ENCODE measurements at places on chromosomes 16 and 17.

DNA sequence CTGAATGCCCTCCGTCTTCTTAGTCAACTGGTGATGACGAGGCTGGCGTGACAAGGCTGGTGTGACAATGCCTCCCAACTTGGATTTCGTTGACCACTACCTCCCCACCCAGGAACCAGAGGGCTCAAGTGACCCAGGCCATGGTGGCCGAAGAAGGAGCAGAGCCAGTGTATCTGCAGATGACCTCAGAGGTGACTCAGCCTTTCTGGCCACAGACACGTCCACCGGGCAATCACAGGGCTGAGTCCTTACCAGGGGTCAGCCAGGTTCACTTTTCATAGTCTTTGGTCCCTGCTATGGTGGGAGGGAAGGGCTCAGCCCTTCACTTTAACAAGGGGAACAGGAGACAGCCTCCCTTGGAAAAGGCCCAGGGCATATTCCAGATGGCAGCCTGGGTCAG lies 116.3 kb downstream of the MAF start:
- DNase-seq = no peak

- no peak for DNase-seq
Measured at GRCh38 chr17:11744696-11745095, 146.4 kb downstream of the DNAH9 start.

DNA sequence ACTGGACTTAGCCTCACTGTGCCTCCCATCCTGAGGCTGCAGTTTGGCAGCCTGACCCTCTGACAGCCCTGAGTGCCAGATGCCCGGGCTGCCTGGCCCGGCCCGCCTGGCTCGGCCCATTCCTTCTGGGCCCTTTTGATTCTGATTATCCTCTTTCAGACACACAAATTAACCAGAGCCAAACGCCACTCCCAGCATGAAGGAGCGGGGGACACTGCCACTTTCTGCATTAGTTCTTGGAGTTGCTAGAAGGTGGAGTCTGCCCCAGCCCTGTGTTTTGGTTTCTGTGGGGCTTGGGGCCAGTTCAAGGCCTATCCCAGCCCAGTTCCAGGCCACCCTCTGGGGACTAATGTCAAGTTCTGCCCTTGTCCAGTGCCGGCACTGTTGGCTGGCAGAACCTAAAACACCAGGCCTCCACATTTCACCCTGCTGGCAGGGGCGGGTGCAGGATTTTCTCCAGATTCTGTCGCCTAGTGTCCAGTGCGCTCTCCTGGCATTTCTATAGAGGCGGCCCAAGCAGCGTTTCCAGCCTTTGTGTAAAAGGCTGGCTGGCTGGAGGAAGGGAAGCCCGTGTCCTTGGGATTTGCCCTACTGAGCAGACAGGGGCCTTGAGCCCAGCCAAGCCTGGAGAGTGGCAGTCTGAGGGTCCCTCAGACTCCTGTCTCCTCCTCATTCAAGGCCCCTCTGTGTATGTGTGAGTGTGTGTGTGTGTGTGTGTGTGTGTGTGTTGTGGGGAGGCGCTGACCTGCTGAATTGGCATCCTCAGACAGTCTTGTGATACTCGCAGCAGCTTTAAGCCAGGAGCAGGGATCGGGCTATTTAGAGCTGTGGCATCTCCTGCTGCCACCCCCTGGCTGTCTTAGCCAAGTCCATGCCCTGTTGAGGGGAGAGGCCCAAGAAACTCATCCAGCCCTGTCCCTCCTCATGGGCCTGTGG lies 21.4 kb downstream of the PLCD3 start:
- DNase-seq = no peak

- no peak for DNase-seq
Measured at GRCh38 chr17:70523426-70523825, 354.1 kb downstream of the KCNJ2 start.

DNA sequence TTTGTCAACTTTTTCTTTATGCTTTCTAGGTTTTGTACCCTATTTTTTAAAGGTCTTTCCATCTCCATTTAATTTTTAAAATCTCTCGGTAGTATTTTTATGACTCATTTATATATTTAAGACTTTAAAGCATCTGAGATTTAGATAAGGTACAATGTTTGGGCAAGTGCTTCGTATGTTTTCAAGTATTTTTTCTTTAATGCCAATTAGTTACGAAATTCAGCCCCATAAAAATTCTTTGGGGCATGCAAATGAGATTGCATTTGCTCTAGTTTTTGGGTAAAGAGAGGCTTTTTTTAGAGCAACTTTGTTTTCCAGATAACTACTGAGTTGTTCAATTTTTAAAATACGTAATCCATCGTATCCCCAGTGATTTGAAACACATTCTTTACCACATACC lies 65.3 kb upstream of the CRHR1 start:
- DNase-seq = no peak

- DNase-seq = no peak
Measured at GRCh38 chr16:84461413-84462295, 42.8 kb downstream of the MEAK7 start.

- DNase-seq = no peak
Measured at GRCh38 chr16:25063102-25063501, 47.9 kb upstream of the ARHGAP17 start.
